ENCODE measurements at places on chromosomes 5 and 9. TPM values are rescaled to one million over a fixed set of nuclear protein-coding genes. Genes with fewer than 3 reads are reported as not detected.

Gene CAVIN4
- total RNA-seq: 0.19 TPM

Gene RNF224
- total RNA-seq: 0.14 TPM

Gene FOXI1
- not detected for total RNA-seq

Gene ABLIM3
- 0.19 TPM for total RNA-seq

Gene CNTFR
- not detected for total RNA-seq

Gene CARTPT
- total RNA-seq: not detected

Gene LRRC19
- total RNA-seq: not detected

Gene PFN3
- not detected for total RNA-seq

Gene IL9
- total RNA-seq: 2.6 TPM

Gene PTPA
- total RNA-seq: 98.3 TPM

Gene FOXD1
- 1.0 TPM for total RNA-seq

- DNase-seq: peak; percentile 29
Observed at GRCh38 chr5:151825445-151825844, 53.7 kb downstream of the G3BP1 start.

GRCh38 chr5:131379723-131380122 is 115.9 kb downstream of the CDC42SE2 start:
- peak; percentile 69 for DNase-seq

DNA sequence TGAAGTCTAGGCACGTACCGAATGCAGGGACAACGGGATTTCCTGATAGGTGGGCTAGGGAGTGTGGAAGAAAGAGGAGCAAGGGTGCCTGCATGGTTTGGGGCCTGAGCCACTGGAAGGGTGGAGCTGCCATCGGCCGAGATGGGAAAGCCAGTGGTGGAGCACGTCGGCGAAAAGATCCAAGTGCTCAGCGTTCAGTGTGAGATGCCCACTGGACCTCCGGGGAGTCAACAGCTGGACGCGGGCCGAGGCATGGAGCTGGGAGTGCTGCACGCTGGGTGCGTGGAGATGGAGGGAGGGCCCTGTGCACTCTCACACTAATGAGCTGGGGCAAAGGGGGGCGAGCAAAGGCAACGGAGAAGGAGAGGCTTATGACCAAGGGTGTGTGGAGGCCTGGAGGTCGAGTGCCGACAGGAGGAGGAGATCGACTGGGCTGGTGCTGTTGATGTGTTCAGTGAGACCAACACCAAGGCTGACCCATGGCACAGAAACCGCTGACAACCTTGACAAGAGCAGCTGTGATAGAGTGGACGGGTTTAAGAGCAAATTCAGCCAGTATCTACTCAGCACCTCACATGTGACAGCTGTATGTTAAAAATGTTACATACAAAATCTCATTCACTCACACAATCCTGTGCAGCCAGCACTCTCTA is 85.7 kb downstream of the STK10 start:
- DNase-seq: no peak

DNA sequence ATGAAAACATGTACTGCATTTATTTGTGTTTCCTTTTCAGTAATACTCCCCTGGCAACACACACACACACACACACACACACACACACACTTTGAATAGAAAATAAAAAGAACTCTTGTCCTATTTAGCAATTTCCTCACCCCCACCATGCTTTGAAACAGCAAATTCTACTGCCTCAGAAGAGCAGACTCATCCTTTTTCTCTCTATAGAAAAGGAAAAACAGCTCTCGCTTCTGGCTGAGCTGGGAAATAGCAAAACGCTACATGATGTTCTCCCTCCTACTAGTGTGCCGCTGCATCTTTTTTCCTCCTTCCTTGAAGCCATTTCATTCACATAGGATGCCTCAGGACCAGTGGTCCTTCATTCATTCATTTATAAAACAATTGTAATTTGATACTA is 453.6 kb downstream of the CSNK1G3 start:
- no peak for DNase-seq

GRCh38 chr9:14760060-14760459 is 37.5 kb upstream of the CER1 start:
- DNase-seq: no peak

DNA sequence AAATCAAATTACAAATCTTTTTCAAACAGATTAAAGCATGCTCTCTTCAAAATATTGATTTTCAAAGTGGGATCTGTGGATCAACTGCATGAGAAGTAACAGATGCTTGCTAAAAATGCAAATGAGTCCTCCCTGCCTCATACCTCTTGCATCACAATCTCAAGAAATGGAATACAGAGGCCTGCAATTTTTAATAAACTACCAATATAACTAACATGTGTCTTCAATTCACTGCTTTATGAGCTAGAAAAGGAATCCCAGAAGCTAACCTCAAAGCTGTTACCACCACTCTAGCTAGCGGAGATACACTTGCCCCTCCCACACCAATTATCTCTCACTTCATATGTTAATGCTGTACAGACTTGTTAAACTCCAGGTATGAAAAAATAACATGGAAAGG is 9.6 kb downstream of the OR13C5 start:
- no peak for DNase-seq

- no peak for DNase-seq
Observed at GRCh38 chr5:9538504-9538903, 7.4 kb downstream of the SEMA5A start.

- DNase-seq: no peak
Observed at GRCh38 chr5:128101676-128102075, 18.1 kb downstream of the SLC12A2 start.

DNA sequence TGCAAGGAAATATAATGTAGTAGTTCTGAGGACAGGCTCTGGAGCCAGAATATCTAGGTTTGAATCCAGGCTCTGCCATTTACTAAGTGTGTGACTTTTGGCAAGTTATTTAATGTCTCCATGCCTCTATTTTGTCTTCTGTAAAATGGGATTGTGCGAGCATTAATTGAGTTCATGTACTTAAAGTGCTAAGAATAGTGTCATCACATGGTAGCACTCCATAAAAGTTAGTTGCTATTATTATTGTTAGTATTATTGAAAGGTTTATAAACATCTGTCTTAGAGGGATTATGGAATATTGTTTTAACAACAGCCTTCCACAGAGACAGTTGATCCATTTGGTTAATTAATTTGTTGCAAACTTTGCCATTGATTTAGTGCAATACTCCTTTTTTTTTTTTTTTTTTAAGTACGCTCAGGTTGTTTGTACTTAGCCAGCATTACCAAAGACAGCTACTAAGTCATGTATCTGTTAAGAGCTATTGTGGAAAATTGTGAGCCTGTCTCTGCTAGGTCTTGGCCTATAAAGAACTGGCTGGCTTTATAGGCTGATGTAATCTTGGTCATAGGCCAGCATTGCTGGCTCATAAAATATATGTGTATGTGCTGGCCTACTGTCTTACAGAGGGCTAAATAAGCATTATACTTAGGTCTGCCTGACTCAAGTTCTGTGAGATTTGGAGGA is 174.7 kb downstream of the WDR70 start:
- no peak for DNase-seq

GRCh38 chr9:137317718-137318511 is 15.8 kb upstream of the NRARP start:
- no peak for DNase-seq

- no peak for DNase-seq
Observed at GRCh38 chr5:82540301-82540700, 262.1 kb upstream of the RPS23 start.

- no peak for DNase-seq
Observed at GRCh38 chr9:126452106-126452505, 125.5 kb downstream of the MVB12B start.

DNA sequence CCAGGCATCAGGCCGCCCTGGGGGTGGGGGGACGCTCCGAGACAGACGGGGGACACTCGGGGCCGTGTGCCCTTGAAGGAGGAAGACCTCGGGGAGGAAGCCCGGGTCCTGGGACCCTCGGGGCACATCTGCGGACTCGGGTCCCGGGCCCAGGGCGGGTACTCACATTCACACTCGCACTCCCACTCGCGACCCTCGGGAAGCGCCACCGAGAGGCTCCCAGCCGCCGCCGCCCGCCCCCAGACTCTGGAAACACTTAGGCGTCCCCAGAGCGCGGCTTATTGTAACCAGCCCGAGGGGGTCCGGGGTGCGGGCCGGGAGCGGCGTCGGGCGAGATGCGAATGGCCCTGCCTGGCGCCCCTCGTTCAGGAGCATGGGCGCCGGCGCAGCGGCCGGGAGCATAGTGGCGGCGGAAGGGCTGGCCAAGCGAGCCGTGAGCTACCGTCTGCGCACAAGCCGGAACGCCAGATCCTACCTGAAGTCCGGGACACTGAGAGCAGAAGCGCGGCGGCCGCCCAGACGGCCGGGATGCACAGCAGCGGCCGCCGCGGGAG is 559 bp downstream of the ROR2 start:
- no peak for DNase-seq

DNA sequence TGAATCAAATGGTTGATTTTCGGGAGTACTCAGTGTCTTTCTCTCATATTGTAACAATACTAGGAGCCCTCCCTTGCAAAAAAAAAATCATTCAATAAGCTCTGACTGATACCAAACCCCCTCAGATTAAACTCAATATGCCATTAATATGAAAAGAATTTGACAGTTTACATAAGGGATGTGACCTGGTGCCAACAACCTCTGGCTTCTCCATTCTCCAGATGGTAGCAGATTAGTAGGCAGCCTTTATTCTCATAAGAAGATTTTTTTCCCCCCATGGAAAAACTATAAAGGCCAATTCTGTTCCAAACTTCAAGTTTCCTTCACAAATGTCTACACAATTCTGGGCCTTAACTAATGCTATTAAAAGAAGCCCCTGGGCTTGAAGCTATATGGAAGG is 96.5 kb downstream of the EFNA5 start:
- no peak for DNase-seq

- peak; percentile 48 for DNase-seq
Observed at GRCh38 chr5:160486573-160486972, 64.9 kb downstream of the PTTG1 start.

DNA sequence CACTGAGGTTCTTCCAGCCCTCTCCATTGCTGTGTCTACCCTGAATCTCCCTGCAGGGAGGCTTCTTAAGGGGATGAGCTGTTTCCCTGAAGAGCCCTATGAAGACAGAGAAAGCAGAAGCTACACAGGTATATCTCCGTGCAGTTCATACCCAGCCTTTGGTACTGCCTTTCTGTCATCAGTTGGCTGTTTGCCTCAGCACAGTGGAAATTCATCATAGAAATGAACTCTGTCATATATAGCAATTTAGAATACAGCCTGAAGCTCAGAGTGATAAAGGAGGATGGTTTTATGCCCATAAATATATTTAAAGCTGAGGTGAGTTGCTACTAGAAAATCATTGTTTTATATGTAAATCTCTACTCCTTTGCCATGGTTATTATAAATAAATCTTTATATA is 42.6 kb upstream of the KCNN2 start:
- no peak for DNase-seq

- DNase-seq: no peak
Observed at GRCh38 chr5:56763711-56764466, 51.5 kb upstream of the MAP3K1 start.

DNA sequence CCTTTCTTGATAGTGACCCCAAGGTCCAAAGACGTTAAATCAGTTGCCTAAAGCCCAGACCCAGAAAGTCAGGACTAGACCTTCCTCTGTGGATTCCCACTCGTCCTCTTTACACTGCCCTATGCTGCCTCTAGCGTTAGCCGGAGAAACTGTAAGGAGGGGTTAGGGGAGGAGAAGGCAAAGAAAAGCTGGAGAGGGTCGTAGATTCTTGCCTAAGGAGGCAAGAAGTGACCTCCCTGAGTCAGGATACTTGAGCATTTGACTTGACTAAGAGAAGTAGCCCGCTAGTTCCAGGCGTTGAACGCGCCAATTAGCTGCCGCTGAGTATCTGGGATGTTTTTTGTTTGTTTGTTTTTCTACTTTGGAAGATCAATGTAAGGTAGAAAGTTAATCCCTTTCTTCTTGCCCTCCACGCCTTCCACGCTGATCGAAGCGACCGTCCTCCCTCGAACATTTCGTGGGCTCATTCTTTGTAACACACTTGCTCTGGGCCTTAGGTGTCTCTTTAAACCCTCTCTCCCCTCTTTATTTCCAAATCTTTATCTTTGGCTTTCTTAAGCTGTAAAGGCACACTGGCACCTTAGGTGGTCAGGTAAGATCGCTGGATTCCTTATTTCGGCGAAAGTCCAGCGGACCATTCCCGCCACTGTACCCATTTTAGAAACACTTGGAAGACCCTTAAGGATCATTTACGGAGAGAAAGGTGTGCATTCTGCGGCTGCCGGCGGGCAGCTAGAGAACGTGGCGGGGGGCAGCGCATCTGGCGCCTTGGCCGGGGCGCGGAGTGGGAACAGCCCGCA is 5.1 kb upstream of the RGMB start:
- DNase-seq: peak; percentile 57

DNA sequence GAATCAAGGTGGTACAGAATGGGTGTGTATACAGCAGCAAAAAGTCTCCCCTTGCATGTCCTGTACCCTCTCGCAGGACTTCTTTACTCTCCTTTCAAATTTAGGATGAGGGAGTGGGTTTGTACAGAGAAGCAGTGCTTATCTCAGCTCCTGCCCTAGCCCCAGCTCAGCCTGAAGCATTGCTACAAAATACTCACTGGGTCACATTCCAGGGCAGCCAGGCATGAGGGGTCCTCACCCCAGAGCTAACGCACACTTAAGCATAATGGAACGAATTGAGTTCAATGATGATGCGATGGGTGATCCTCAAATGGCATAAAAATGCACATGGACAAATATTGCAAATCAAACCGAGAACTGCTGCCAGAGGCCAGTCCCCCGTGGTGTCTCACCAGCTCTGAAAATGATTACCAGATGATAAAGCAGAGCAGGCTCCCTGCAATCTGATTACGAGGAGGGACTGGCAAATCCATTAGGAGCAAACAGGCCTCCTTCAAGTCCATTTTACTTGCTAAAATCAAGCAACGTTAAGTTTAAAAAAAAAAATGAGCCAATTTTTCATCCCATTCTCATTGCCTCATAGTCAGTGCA is 231.6 kb upstream of the TAS2R1 start:
- no peak for DNase-seq

- no peak for DNase-seq
Observed at GRCh38 chr9:133826289-133827085, 88.3 kb upstream of the SARDH start.

- DNase-seq: no peak
Observed at GRCh38 chr5:5683174-5683573, 260.7 kb downstream of the ICE1 start.

GRCh38 chr9:108869092-108869725 is 7.1 kb downstream of the ACTL7A start:
- DNase-seq: no peak

- DNase-seq: no peak
Observed at GRCh38 chr9:81305561-81306182, 383.7 kb downstream of the TLE1 start.

- DNase-seq: no peak
Observed at GRCh38 chr5:131684595-131684994, 49.6 kb upstream of the RAPGEF6 start.

- no peak for DNase-seq
Observed at GRCh38 chr9:27431543-27432147, 92.4 kb upstream of the IFNK start.

- no peak for DNase-seq
Observed at GRCh38 chr5:99721506-99721905, 792.7 kb upstream of the CHD1 start.

- no peak for DNase-seq
Observed at GRCh38 chr9:85112391-85112790, 442.9 kb downstream of the NTRK2 start.
